Panc1 (cell line): ENCODE measurements at places on chromosomes 12 and 14.

DNA sequence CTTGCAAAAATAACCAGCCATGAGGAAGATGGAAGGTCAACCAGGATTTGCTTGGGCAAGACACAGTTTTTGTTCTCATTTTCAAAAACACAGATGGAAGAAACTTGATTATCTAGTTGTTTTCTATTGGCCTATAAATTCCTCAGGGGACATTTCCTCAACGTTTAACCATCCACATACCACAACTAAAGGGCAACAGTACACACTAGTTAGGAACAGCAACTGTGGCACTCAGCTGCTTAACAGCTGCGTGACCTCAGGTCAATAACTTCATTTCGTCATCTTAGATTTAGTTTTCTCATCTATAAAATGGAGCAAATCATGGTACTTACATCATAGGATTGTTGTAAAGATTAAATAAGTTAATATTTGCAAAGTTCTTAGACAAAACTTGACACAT, 18.7 kb downstream of the SSTR1 start:
- no peak for DNase-seq

- no peak for DNase-seq
Measured at GRCh38 chr14:99800781-99801180, 7.6 kb downstream of the EML1 start.

- no peak for DNase-seq
Measured at GRCh38 chr12:51755251-51755650, 93.3 kb downstream of the FIGNL2 start.

GRCh38 chr12:105968025-105968424, 170.7 kb downstream of the NUAK1 start:
- DNase-seq, result no peak

GRCh38 chr12:108630481-108631207, 3.0 kb downstream of the SELPLG start:
- no peak for DNase-seq

DNA sequence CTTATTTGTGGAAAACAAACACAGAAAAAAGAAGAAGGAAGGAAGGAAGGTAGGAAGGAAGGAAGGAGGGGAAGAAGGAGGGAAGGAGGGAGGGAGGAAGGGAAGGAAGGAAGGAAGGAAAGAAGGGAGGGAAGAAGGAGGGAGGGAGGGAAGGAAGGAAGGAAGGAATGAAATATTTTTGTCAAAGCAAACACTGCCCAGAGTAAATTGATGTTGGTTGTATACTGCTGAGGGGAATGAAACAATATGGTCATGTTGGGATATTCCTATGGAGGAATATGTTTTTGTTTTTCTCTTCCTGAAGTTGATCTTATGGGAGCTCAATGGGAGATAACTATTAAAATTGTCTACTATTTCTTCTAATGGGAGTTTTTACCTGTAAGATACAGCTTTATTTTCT, 717.5 kb upstream of the LRFN5 start:
- no peak for DNase-seq

DNA sequence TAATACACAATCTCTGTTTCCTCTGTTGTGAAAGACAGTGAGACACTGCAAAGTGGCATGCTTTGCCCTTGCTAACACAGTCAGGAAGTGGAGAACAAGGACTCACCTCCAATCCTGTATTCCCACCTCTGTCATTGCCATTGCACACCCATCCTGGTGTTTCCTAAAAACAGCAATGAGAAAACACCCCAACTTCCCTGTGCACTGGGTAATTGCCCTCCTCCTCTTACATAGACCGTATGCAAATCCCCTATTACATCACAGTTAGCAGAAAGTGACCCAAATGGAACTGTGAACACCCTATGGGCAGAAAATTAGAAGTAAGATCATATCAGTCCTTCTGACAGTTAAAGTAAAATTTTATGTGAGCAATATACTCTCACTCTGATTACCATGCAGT, 355.5 kb downstream of the BCL11B start:
- DNase-seq, result no peak

DNA sequence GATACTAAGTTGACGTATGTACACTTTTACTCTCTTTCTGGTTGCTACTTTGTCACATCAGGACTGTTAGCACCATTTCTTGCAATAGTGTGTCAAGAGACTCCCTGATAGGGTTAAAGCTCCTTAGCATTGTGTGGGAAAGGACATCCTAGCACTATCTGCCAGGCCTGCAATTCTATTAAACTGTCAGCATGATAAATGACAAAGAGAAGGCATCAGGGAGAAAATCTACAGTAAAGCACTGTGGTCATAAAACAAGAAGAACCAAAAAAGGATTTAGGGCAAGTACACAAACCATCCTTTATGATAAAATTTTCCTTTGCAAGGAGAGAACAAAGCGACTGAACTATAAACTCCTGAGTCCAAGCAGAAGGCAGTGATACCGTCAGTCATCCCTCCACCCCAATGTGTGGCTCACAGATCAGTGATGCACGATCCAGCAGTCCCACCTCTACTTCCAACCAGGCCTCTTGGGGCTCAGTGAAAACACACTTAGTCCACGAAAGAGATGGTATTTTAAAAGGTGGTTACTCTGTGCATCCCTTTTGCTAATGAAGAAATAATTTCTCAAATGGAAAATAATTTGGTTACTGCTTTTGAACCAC, 31.4 kb upstream of the SLC35F4 start:
- DNase-seq, result no peak

DNA sequence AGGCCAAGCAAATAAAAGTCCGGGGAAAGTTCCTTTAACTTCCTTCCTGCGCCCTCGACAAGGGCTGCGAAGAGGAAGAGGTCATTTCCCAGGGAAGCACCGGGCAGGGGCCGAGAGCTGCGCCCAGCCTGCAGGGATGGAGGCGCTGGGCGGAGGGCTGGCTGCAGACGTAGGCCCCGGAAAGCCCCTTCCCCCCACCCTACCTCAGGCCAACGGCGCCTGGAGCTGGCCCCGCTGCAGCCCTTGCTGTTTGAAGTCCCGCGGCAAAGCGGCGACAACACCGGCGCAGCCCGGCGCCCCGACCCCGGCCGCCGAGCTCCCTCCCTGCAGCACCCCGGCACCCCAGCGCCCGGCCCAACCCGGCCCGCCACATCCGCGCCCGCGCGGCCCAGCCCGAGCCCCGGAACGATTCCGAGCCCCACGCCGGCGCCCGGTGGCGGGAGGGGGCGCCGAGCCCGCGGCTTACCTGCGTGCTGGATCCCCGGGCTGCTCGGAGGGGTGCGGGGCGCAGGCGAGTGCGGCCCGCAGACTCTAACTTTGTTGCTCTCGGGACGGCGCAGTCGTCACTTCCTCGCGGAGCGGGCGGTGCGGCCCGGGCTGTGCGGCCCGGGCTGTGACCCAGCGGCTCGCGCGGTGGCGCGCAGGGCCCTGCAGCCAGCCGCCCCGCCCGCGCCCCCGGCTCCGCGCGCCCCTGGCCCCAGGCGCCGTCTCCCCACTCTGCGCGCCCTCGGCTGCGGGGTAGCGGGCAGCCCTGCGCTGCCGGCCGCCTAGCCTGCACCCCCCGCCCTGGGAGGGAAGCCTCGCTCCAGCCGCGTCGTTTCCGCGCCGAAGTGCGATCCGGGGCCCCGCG, 64.8 kb upstream of the PTGR2 start:
- DNase-seq, result no peak

GRCh38 chr12:80846952-80847351, 90.8 kb downstream of the LIN7A start:
- no peak for DNase-seq

GRCh38 chr12:99450036-99450630, 197.4 kb upstream of the GARIN6 start:
- DNase-seq, result no peak

- DNase-seq, result no peak
Measured at GRCh38 chr12:114975640-114976310, 291.8 kb upstream of the TBX3 start.

- no peak for DNase-seq
Measured at GRCh38 chr14:91283666-91284065, 39.2 kb upstream of the GPR68 start.

- no peak for DNase-seq
Measured at GRCh38 chr12:115569345-115570068, 708.0 kb downstream of the MED13L start.

DNA sequence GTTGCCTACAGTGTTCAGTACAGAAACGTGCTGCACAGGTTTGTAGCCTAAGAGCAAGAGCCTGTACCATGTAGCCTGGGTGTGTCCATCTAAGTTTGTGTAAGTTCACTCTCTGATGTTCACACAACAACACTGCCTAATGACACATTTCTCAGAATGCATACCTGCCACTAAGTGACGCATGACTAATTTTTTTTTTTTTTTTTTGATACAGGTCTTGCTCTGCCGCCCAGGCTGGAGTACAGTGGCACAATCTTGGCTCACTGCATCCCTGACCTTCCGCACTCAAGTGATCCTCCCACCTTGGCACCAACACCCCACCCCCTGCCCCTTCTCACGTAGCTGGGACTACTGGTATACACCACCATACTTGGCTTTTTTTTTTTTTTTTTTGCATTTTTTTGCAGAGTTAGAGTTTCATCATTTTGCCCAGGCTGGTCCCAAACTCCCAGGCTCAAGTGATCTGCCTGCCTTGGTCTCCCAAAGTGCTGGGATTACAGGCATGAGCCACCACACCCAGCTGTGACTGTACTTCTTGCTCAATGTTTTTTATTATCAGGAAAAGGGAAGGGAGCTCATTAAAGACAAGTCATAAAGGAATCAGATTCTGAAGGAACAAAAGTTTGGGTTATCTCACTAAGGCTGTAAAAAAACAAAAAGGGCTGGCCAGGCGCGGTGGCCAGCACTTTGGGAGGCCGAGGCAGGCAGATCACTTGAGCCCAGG, 10.0 kb upstream of the CDC42BPB start:
- no peak for DNase-seq

- no peak for DNase-seq
Measured at GRCh38 chr12:6914947-6915788, 788 bp downstream of the ENO2 start.

DNA sequence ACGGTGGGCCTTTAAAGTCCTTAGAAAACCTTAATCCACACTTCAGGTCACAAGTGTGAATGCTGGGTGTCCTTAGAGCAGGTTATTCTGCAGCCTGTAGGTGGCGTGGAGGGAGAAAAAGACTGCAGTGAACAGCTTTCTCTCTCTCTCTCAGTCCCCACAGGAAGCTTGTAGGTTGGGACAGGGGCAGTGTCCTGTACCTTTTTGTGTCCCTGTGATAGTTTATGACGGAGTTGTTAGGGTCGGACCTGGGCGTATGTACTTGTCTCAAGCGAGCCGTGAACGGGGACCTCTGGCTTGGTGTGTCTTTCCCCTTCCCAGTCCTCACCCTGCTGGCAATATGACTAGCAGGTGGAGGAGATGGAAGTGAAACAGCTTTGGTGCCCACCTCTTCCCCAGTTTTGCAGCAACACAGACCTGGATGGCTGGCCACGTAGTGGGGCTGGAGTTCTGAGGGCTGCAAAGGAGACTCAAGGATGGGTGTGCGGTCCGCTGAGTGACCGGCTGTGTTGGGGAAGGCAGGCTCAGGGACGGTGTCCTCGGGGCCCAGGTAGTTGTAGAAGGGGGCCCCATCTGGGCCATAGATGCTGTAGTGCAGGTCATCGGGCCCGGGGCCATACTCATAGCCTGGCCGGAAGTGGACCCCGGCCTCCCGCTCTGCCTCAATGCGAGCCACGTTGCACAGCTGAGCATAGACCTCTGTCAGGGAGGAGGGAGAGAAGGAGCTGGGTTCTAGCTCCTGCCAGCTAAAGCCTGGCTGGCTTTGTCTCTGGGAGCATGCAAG, 8.9 kb downstream of the ISCA2 start:
- peak; percentile 30 for DNase-seq

GRCh38 chr12:68587448-68587873, 23.2 kb upstream of the RAP1B start:
- DNase-seq, result no peak

DNA sequence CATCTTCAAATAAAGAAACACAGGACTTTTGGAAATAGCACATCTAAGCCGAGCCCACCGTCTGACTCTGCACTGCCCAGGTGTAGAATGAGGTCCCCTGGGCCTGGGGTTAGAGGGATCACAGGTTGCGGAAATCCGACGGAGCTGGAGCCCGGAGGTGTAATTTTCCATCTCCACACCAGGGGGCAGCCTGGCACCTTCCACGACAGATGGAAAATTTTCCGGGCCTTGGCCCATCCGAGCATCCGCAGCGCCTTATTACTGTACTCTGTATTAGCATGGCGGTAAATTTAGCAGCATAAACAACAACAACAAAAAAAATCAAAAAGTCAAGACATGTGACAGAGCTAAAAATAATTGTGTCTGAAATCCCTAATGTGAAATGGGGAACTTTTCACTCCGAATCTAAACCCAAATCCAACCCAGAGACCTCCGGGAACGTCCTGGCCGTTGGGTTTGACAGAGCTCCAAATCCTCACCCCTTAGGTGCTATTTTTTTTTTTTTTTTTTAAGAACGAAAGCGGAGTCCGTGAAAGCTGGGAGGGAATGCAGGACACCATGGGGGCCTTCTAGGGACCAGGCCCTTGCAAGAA, 93.9 kb downstream of the KSR2 start:
- no peak for DNase-seq

DNA sequence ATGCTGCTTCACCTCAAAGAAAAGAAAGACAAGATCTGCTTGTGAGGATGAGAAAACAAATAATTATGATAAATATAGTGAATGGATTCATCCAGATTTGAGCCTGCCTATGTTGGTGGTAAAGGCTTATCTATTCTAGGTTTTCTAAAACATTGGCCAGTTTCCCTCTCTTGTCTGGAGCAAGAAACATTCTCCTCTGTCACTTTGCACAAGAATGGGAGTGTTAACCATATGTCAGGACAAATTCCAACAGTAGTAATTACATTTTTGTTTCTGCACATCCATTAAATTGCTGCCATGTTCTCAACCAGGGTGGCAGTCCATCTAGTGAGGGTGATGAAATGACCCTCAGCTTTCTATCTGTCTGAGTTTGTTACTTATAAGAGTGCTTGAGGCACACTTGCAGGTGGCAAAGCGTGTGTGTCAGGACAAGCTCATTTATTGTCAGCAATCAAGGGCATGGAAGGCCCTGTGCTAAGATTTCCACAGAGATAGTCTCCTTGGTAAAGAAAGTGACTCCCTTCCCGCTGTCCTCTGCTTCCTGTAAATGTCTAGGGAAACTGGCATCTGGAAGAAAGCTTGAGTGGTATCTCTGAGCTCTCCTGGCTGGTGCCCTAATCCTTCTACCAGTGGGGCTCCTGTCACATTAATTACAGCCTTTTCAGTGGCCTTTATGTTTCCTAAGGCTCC, 502.1 kb upstream of the FLRT2 start:
- DNase-seq, result no peak

- no peak for DNase-seq
Measured at GRCh38 chr14:77084985-77085384, 13.1 kb upstream of the CIPC start.

- no peak for DNase-seq
Measured at GRCh38 chr14:38124506-38124905, 83.2 kb upstream of the SSTR1 start.

GRCh38 chr14:51533872-51534553, 117.7 kb upstream of the FRMD6 start:
- no peak for DNase-seq
